ENCODE measurements at places on chromosomes 13 and 19.

GRCh38 chr19:50328224-50328872 lies 829 bp downstream of the KCNC3 start:
- peak; percentile 44 for DNase-seq

DNA sequence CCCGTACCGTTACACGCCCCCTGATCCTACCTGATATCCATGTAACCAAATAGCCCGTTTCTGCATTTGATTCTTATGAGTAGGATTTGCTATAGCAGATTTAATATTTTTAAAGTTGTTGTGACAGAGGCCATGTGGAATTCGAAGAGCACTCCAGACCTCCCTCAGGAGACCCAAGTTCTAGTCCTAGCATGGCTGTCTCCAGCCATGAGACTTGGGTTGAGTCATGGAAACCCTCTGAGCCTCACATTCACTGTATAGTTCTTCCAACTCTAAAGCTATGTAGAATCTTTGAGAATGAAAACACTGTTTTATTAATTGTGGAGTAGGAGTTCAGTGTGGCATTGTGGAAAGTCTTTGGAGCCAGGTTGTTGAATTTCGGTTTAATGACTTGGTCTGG lies 8.0 kb upstream of the GPR183 start:
- DNase-seq = no peak

DNA sequence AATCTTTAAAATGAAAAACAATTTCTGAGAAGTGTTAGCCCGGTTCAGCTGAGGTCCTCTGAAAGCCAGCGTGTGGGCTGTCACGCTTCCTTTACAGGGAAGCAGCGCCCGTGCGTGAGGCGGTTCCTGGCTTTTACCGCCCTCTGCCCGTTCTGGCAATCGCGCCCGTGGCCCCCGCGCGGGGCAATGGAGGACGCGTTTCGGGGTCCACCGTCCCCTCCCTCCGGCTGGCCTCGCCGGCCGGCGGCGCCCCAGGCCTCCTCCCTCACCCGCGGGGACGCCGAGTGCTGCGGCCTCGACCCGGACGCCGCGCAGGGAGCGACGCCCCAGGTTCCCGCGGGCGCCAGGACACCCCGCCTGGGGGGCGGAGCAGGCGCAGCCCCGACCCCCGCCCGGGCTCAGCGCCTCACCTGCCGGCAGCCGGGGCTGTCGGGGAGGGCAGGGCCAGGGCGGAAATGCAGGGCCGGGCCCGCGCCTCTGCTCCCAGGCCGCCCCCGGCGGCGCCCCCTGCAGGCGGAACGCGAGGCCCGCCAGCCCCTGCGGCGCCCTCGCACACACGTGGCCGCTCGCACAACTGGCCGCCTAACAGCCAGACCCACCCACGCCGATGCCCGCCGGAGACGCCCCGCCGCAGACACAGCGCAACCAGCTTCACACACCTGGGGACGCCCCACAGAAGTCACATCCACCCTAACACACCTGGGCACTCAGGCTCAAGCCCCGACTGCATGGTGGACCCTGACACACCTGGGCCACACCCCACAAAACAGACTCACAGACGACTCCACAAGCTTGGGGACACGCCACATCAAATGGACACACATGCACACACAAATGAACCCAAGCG lies at the start of gene GGACT:
Gene GGACT (minus strand): TSS at position 459 of the 847 bp plus-strand sequence. CDS start 56,198 bp downstream, outside the sequence.
- peak; percentile 77 for DNase-seq

- DNase-seq = no peak
These were observed 54.9 kb upstream of the PCDH8 start for GRCh38 chr13:52903320-52903719.

DNA sequence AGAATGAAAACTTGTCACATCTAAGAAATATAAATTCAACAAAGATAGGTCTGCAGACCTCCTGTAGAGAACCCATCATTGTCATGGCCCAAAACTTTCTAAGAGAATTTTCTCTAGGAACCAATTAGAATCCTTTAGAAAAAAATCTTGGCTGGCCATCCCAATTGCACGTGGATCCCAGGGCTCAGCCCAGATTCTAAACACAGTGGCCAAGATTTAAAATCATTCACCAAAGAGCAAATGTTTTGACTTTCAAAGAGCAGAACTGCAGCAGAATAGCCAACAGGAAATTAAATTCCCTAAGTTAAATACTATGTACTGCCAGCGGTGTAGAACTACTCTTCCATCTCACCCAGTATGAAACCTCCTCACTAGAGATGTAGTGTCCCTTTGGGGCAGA lies 21.3 kb downstream of the IPO5 start:
- no peak for DNase-seq

GRCh38 chr13:92873029-92873428 lies 353.6 kb upstream of the GPC6 start:
- DNase-seq = no peak

GRCh38 chr19:4064496-4065260 lies 2.0 kb downstream of the ZBTB7A start:
- DNase-seq = peak; percentile 57

- DNase-seq = no peak
These were observed 953.2 kb downstream of the DIAPH3 start for GRCh38 chr13:59210543-59210942.

GRCh38 chr13:36601186-36601585 lies 72.6 kb upstream of the SERTM1 start:
- no peak for DNase-seq

GRCh38 chr19:56978023-56978565 lies 137.6 kb upstream of the PEG3 start:
- no peak for DNase-seq

DNA sequence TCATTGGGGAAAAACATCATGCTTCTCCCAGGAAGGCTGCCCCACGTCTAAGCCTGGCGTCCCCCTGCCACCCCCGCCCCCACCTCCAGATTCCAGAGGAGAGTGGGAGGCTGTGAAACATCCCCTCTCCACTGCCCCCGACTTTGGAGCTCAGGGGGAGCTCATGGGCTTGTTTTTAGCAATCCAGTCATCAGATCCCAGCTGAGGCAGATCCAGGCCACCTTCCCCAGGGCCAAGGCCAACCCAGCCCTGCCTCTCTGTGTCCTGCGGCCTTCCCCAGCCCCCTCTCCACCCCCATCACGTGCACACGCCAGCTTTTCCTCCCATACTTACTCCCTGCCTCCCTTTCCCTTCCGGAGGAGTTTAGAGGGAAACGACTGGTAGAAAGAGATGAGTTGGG lies 38.8 kb downstream of the SHISA2 start:
- no peak for DNase-seq

DNA sequence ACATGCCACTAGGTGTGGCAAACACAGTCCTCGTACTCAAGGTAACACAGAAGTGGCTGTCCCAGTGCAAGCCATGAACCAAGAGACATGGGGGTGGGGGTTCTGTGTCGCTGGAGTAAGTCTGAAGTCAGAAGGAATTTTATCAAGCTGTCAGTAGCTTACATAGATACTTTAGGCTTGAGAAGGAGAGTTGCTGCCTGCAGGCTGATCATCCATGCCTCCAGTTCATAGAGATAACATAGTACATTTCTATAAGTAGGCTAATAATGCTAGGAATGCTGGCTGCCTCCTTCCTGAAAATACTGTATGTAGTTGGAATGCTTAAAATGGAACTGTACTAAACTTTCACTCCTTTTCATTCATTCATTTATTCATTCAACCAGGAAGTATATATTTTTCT lies 70.1 kb downstream of the CAB39L start:
- DNase-seq = no peak

GRCh38 chr13:113850722-113851479 lies 13.0 kb downstream of the GAS6 start:
- no peak for DNase-seq

- no peak for DNase-seq
These were observed 25.3 kb downstream of the CILP2 start for GRCh38 chr19:19563348-19563848.

DNA sequence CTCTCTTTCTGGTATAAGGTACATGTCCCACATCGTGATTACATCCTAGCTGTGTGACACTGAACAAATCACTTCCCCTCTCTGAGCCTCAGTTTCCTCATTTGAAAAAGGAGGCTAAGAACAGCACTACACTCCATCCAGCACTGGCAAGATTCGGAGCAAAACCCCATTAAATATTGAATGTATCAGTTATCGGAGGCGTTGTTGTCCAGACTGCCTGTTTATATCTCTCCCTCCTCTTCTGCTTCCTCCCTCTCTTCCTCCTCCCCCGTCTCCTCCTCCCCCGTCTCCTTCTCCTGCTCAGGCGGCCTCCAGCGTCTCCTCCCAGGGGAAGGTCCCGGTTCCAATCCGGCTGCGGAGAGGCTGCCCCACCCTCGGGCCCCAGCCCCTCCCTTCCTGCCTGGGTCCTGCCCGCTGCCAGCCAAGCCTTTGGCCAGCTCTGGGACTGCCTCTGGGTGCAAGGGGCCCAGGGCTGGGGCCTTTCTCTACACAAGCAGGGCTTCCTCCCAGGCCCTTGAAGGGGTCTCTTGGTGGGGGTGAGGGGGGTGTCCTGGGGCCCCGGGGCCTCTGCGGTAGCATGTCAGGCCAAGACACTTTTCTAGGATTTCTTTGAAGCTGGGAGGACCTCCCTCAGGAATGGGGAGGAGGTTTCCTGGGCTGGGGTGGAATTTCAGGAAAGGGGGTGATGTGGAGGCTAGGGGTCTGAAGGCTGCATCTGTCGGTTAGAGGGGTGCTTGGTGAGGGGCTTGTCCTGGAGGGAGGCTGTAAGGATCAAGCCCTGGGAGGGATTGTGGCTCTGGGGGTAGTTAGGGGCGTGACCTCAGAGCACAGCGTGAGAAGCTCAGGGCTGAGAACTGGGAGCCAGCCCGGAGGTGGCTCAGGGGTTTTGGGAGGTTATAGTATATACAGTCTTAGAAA lies 1.9 kb downstream of the RRAS start:
- peak; percentile 51 for DNase-seq

DNA sequence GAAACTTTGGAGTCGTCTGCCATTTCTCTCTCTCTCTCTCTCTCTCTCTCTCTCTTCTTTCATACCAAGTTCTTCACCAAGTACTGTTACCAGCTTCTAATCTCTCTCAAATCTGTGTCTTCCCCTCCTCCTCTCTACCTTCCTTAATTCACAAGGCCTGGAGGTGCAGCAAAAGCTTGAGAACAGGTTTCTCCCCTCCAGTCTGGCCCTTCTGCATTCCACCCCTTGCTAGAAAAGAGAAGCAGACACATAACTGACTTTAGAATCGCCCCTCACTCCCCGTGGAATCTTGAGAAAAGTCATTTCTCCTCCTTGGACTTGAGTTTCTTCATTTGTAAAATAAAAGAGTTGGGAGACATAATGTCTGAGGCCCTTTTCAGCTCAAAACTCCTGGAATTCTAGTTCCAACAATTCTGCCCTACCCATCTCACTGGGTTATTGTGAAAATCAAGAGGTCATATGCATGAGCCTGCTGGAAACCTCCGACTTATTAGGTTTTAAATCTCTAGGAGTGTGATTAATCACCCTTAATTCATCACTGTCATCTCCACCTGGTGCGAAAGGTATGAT lies 20.4 kb downstream of the AMER2 start:
- no peak for DNase-seq

- peak; percentile 80 for DNase-seq
These were observed at the start of gene FLT3LG for GRCh38 chr19:49473868-49474541. Gene FLT3LG, plus strand, starts transcription at chr19:49474215. Its CDS starts 425 bp downstream, at chr19:49474640.

DNA sequence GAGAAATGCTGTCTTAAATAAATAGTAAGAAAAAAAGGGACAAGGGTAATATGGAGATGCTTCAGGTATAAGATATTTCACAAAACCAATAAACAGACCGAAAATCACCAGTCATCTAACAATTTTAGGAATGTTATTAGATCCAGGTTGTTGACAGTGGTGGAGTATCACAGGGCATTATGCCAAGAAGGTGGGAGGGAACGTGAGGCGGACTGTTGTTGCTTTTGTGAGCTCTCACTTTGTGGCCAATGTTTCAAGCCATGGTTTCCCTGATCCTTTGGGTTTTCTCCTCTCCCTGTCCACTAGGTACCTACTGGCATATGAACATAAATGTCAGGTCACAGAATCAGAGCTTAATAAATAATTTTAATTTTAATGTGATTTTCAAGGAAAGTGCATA lies 790.3 kb upstream of the SLITRK1 start:
- DNase-seq = no peak

GRCh38 chr13:31064636-31065035 lies 97.1 kb downstream of the HSPH1 start:
- DNase-seq = no peak

- DNase-seq = no peak
These were observed 19.7 kb downstream of the METTL21C start for GRCh38 chr13:102675115-102675514.

DNA sequence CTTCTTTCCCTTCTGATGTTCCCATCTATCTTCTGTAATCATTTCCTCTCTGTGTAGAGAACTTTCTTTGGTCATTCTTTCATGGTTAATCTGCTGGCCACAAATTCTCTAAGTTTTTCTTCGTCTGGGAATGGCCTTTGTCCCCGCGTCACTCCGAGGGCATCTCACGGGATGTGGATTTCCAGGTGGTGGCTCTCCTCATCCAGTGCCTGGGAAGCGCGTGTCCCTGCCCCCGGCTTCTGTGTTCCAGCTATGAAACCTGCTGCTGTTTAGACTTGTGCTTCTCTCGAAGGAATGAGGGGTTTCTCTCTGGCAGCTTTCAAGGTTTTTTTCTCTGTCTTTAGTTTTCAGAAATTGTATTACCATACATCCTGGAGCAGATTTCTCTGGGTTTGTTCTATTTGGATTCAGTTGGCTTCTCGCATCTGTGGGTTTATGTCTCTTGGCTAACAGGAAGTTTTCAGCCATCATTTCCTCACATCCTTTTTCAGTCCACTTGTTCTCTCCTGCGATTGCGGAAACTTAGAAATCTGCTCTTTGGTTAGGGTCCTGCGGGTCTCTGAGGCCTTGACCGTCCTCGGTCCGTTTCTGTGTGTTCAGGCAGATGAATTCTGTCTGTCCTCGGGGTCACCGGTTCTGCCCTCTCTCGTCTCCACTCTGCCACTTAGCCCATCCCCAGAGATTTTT lies 36.9 kb upstream of the DCUN1D2 start:
- no peak for DNase-seq

DNA sequence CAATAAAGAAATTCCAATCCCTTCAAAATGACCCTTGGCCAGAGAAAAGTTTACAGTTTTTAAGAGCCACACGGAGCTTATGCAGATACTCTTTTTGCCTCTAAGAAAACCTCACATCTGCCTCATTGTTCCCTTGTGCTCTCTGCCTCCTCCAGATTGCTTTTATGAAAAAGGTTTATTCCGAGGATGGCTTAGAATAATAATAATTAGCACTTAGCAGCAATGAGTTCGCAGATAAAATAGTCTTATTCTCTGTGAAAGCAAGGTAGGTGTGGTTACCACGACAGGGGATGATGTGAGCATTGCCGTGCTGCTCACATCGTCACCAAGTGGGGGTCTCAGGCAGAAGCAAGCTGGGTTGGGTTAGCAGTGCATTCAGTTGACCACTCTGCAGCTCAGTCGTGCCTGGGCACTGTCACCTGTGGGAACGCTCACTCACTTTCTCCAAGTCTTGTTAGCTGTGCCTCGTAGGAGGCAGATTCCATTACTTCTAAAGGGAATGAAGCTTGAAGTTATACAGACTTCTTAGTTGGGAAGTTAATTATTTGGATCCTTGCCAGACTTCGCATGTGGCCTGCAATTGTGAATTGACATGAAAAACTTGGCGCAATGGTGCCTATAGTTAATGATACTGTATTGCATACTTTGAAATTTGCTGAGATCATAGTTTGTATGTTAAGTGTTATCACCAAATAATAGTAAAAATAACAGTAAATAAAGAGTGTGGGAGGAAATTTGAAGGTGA lies 157.2 kb downstream of the MYO16 start:
- DNase-seq = no peak
